PC-3 (cell line): ENCODE measurements at places on chromosomes 4 and X. TPM values are rescaled to one million over a fixed set of nuclear protein-coding genes. Genes with fewer than 3 reads are reported as not detected.

Gene ARAP2
- 12.5 and 13.2 TPM in 2 replicates for total RNA-seq

Gene RNF175
- not detected in 2 replicates for total RNA-seq

- no peak for DNase-seq
Observed at GRCh38 chrX:140467211-140467610, 37.7 kb downstream of the SOX3 start.

- no peak for DNase-seq
Observed at GRCh38 chr4:8132947-8133705, 25.5 kb downstream of the ABLIM2 start.

- peak; percentile 39 for DNase-seq
Observed at GRCh38 chrX:85627363-85627762, 247.9 kb upstream of the POF1B start.

- DNase-seq, result peak; percentile 87
Observed at GRCh38 chr4:124262211-124263179, 450.0 kb downstream of the ANKRD50 start.
